GM12865 (cell line): ENCODE measurements at places on chromosomes 6 and 20.

GRCh38 chr6:53998303-53998702 lies 112.9 kb upstream of the MLIP start:
- no peak for DNase-seq

GRCh38 chr20:48278961-48279481 lies 493.7 kb upstream of the SULF2 start:
- no peak for DNase-seq

GRCh38 chr6:113291751-113292445 lies 565.2 kb upstream of the MARCKS start:
- no peak for DNase-seq

- no peak for DNase-seq
These were observed 7.3 kb downstream of the TRDN start for GRCh38 chr6:123629258-123629941.

DNA sequence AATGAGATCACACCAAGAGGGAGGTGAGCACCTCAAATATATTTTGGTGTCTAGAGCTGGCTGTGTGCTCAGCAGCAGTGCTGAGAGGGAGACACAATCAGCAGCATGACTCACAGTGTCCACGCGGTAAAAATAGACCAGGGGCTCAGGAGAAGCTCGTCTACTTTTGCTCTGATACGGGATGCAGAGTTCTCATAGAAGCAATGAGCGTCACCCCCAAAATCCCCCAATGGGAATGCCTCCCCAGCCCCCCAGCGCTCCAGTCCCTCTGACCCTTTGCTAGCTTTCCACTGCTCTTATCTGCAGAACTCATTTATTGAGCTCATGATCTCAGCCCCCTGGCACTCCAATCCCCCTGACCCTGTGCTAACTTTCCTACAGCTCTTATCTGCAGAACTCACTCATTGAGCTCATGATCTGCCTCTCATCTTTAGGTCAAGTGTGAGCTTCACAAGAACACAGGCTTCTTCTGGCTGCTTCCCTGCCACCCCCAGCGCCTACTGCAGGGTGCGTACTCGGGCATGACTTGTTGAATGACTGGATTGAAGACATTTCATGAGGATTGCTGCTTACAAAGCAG lies 34.0 kb downstream of the SYNDIG1 start:
- no peak for DNase-seq

- DNase-seq = no peak
These were observed 39.0 kb upstream of the PTPN1 start for GRCh38 chr20:50471231-50471630.

GRCh38 chr6:83231146-83231545 lies 38.0 kb downstream of the RWDD2A start:
- no peak for DNase-seq

DNA sequence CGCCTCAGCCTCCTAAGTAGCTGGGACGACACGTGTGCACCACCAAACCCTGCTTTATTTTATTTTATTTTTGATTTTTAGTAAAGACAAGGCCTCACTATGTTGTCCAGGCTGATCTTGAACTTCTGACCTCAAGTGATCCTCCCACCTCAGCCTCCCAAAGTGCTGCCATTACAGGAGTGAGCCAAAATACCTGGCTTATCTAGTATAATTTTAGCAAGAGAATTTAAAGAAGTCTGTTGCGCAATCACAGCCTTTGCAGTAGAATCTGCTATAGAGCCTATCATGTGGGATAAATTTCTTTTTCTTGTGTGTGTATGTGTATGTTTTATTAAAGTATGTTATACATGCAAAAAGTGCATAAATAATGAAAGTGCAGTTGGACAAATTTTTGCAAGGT lies 92.1 kb upstream of the ANKEF1 start:
- DNase-seq = no peak

DNA sequence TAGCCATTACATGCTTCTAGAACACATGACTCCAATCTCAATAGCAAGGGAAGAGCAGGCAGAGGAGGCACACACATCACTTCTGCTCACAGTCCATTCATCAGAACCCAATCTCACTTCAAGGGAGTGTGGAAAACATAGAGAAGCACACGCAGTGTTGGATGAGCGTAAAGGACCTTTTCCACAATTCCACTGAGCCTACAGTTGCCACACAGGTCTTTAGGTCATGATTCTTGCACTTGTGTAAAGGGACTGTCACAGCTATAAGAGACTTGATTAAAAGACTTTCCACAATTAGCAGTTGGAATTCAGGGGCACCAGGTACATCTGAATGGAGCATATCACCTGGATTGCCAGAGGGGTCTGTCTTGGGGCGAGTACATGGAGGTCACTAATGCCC lies 86.2 kb downstream of the TBC1D7 start:
- no peak for DNase-seq

- peak; percentile 45 for DNase-seq
These were observed 113.0 kb downstream of the MANEA start for GRCh38 chr6:95690328-95690727.

GRCh38 chr6:115891750-115892149 lies 168.9 kb downstream of the FRK start:
- no peak for DNase-seq

- DNase-seq = no peak
These were observed 1.6 kb upstream of the FAM110A start for GRCh38 chr20:831956-832355.

DNA sequence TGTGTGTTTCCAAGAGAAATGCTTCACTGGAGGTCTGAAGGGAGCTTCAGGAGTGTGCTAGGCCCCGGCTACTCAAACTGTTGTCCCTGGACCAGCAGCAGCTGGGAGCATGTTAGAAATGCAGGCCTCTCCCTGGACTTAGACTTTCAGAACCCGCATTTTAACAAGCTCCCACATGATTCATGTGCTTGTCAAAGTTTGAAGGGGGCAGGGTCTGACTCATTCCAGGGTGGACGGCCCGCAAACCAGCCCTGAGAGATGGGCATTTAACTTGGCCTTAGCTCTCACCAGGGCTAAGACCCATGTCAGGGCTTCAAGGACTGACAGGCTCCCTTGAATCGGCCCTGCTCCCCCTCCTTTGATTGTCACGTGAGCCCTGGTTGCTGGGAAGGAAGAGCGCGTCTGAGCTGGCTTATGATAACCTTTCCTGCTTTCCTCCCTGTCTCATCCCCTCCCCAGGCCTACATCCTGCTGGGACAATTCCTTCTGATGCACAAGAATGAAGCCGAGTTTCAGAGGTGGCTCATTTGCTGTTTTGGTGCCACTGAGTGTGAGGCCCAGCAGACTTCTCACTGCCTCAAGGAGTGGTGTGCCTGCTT lies 35.5 kb downstream of the BANF2 start:
- DNase-seq = no peak

GRCh38 chr6:79469376-79470246 lies 67.6 kb downstream of the LCA5 start:
- DNase-seq = no peak

GRCh38 chr6:12279322-12280091 lies 10.7 kb upstream of the EDN1 start:
- DNase-seq = no peak

- peak; percentile 46 for DNase-seq
These were observed 76.2 kb upstream of the BCLAF1 start for GRCh38 chr6:136365776-136366354.

- no peak for DNase-seq
These were observed 866.7 kb upstream of the GJE1 start for GRCh38 chr6:141265756-141266623.

- DNase-seq = no peak
These were observed 125.2 kb upstream of the PMEPA1 start for GRCh38 chr20:57835074-57835452.

DNA sequence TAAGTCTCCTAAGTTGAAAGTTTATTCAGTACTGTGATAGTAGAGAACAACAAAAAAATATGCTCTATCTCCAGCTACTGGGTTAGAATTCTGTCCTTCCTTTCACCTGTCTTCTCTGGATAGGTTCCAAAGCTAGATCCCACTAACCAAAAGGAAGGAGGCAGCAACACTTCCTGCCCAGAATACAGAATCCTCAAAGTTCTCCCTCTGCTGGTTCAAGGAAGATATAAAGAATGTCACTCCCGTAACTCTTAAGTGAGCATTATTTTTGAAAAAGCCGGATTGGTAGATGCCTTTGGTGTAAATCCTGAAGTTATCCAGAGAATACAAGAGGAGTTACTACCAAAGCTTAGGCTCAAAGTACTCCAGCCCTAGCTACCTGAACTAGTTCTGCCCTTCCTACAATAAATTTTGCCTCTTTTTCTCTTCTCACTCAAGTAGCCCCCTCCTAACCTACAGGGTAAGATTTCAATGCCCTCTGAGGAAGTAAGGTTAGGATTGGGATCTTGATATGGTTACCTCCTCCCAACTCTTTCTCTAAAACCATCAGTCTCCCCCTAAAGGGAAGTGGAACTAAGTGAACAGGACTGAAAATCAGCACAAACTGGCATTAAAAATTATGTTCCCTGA lies 26.0 kb upstream of the CRIP3 start:
- peak; percentile 20 for DNase-seq

DNA sequence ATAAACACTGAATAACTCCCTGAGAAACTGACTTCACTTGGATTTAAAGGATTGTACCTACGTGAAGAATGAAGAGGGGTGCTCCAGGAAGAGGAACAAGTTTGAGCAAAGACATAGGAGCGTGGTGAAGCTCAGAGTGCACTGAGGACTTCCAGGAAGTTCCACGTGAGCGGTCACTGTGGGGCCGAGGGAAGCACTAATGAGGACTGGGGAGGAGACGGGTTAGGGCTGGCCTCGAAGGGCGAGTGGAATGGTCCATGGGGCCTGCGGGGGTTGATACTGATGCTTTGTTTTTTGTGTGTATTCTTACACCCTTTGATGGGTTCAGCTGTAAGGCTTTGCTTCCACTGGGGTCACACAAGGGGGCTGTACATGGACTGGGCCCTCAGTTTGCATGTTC lies 91.9 kb downstream of the CDH4 start:
- DNase-seq = no peak

GRCh38 chr6:169190144-169190584 lies 63.5 kb downstream of the THBS2 start:
- DNase-seq = no peak

DNA sequence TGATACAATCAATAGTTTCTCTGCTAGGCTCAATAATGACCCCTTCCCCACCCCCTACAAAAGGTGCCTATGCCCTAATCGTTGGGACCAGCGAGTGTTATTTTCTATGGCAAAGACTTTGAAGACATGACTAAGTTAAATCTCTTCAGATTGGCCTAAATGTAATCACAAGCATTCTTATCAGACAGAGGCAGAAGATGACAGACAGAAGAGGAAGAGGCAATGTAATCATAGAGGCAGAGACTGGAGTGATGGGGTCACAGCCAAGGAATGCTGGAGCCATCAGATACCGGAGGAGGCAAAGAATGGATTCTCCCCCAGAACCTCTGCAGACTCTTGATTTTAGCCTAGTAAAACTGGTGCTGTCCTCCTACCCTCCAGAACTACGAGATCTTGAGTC lies 159.3 kb downstream of the EDN1 start:
- no peak for DNase-seq

GRCh38 chr6:37514837-37515236 lies 15.1 kb upstream of the CCDC167 start:
- DNase-seq = no peak

DNA sequence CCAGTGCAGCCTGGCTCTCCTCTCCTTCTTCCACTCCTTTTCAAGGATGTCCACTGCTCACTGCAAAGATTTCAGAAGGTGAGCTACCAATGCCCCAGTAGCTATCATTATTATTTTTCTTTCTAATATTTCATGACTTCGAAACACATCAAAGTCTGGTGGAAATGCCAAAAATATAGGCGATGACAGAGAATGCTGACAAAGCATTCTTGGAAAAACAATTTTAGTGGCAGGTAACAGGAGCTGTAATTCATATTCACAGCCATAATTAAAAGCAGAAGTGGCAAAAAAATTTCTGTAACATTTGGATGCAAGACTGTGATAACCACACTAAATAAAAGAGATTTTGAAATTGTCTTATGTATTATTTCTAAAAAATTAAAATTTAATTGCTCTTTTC lies 133.6 kb downstream of the RALGAPA2 start:
- no peak for DNase-seq

DNA sequence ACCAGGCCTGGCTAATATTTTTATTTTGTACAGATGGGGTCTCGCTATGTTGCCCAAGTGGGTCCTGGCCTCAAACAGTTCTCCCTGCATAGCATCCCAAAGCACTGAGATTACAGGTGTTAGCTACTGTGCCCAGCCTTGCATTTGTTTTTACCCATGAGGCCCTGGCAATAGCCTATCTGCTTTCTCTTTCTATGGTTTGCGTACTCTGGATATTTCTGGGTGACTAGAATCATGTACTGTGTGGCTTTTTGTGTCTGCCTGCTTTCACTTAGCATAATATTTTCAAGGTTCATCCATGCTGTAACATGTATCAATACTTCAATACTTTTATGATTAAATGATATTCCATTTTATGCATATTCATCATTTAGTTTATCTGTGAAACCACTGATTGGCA lies 451.7 kb downstream of the GRIK2 start:
- DNase-seq = peak; percentile 13

DNA sequence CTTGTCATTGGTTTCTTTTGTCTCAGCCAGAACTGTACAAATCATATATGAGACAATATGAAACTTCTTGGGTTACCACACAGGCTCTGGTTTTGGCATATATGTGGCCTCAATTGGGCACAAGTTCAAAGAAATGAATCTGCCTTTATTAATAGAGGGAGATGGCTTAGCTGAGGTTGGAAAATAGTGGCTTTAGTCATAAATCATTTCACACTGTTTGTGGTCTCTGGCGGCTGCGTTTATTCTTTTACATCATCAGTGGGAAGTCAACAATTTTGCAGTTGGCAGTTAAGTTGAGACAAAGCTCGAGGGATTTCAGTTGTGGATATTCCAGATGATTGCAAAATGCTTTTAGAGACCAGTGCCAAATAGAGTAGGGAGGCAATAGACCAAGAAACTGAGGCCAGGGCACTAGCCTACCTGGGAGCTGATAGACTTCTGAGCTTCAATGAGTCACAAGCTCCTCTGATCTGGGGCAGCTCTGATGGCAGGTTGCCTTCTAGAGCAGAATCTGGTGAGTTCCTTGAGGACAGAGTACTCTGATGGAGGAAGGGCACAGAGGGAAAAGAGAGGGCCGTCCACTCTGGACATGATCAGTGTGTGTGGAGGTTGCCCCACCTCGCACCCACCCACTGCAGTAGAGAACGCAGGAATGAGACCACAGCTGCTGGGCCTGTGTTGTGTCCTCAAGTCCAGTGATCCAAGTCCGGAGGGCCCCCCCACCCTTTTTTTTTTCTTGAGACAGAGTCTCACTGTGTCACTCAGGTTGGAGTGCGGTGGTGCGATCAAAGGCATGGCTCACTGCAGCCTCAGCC lies 73.5 kb downstream of the ARMC2 start:
- DNase-seq = peak; percentile 9

DNA sequence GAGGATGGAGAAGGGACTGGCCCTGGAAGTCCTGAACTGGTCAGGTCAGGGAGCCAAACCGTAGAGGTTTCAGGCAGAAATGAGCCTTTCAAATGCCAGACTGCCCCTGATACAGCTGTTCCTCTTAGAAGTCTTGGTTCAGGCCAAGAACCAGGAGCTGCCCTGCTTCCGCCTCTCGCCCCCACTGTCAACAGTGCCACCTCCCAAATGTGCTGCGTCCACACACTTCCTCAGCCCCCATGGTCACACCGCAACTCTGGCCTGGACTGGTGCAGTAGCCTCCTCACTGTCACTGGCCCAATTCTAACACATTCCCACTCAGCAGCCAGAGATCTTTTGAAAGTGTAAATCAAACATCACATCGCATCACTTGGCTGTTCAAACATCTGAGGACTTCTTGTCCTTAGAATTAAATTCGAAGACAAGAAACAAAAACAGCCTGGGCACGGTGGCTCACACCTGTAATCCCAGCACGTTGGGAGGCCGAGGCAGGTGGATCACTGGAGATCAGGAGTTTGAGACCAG lies 69.7 kb downstream of the STK35 start:
- no peak for DNase-seq
